NCI-H446 (cell line): ENCODE measurements at places on chromosomes 11 and 22.

- no peak for DNase-seq
These were observed 506.8 kb downstream of the INSC start for GRCh38 chr11:15621565-15621964.

- DNase-seq, result no peak
These were observed 939 bp upstream of the SH3BP1 start for GRCh38 chr22:37638391-37639069.

- DNase-seq, result no peak
These were observed 113.1 kb downstream of the DBX1 start for GRCh38 chr11:20047006-20047768.

DNA sequence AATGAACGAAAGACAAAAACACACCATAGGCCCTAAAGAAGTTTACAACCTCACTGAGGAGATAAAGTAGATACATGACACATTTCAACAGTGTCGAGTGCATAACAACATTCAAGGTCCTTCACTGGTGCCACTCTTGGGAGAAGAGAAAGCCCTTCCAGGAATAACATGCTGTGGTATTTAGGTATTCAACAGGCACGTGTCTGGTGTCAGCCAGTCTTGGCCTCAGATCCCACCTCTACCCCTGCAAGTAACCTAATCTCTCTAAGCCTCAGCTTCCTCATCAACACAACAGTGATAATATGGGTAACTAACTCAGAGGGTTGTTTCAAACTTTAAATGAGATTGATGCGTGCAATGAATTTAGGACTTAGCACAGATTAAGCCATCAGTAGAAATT is 235.0 kb upstream of the ZC3H12C start:
- DNase-seq, result no peak

DNA sequence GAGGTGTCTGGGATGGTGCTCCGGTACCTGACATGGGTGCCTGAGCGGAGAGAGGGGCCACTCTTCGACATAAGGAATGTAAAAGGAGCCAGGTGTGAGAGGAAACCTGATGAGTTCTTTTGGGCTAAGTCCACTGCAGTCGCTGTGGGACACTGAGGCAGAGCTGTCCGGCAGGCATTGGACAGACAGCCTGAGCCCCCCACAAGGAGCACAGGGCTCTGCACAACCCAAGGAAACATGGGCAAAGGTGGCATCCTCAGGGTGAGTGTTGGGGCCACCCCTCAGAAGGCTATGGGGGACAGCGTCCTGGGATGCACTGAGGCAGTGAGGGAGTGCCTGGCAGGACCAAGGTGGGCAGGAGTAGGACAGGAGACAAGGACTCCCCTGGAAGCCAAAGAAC is 57.7 kb upstream of the EMID1 start:
- no peak for DNase-seq

DNA sequence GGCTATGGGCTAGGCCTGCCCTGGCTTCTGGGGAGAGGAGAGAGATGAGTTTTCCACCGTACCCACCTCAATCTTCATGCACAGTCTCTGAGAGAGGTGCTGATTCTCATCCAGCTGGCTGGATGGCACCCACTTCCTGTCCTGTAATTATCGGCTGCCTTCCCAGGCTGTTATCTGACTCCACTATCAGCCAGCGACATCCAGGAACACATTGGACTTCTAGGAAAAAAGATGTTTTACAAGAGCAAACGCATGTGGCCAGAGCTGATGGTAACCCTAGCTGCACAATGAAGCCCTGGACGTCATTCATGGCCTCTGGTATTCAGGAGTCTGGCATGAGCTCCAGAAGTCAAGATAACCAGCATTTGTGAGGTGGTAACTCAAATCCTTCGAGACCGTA is 137.4 kb downstream of the EHF start:
- DNase-seq, result no peak
